ENCODE measurements at places on chromosomes 11 and 22.

DNA sequence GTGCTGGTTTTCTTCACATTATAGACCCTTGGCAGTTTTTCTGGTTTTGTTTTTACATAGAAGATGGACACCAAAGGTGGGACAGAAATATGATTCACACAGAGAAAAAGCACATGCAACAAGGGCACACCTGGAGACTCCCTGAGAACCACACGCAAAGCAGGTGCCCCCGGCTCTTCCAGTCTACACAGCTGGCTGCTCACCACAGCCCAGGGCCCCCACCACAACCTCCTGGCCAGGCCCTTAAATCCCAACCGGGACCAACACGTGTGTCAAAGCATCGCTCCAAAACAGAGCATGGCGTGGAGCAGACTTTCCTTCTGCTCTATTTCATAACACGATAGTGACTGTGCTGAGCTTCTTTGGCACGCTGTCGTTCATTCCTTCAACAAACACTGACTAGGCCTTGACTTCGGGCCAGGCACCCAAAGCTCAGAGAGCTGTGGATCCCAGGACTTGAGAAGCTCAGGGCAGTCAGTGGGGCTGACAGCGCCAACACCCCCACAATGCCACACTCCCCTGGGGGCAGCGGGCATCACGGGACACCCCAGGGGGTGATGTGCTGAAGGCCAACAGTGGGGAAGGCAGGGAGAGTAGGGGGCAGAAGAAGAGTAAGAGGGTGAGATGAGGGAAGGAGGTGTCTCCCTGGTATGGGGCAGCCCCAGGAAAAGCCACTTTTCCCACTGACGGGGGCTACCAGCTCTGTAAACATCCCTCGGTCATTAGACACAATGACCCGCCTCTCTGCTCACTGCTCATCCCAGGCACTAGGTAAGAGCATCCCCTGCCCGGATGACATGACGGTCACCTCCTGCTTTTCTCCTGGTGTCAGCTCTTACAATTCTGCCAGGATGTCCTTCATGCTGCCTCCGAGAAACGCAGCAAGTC, 26.0 kb downstream of the CELSR1 start:
- no peak for DNase-seq

GRCh38 chr11:128502726-128503125, 84.6 kb downstream of the ETS1 start:
- DNase-seq = no peak

- no peak for DNase-seq
Observed at GRCh38 chr11:117657794-117658193, 139.2 kb downstream of the DSCAML1 start.

DNA sequence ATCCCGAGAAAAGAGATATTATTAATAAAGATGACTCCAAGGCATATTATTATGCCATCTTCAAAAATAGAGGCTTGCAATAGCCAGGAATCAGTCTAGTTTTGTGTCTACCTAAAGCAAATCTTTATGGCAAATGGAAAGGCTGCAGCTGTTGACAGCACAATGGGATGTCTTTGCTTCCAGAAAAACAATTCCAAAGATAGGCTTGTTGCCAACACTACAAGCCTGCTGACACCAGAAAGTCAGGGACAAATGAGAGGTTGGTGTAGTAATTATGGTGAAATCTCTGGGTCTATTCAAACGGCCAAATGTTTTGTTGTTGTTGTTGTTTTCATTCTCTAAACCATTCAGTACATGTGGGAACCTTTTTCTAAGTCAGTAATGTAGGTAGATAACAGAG, 101.8 kb downstream of the LUZP2 start:
- no peak for DNase-seq

- DNase-seq = no peak
Observed at GRCh38 chr11:60064111-60064510, 7.6 kb downstream of the MS4A3 start.

DNA sequence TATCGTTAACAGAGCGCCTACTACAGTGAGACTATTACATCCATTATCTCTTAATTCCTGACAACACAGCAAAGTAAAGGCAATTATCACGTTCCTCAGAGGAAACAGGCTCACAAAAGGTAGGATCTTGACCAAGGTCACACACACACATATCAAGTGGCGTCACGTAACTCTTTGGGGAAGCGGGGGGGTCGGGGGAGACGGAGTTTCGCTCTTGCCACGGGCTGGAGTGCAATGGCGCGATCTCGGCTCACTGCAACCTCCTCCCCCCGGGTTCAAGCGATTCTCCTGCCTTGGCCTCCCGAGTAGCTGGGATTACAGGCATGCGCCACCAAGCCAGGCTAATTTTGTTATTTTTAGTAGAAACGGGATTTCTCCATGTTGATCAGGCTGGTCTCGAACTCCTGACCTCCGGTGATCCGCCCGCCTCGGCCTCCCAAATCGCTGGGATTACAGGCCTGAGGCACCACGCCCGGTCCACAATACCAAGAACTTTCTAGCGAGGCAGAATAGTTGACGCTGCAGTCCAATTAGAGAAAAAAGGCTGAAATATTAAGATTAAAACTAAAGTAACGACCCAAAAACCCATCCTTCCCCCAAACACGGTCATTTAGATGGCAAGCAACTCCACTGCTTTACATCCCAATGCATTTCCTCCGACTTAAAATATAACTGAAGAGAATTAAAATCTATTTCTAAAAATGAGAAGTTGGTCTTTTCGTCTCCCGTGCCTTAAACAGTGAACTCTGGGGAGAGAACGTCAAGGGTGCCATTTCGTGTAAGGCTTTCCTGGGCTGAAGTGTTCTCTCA, 1.2 kb downstream of the DDX17 start:
- DNase-seq = peak; percentile 60

DNA sequence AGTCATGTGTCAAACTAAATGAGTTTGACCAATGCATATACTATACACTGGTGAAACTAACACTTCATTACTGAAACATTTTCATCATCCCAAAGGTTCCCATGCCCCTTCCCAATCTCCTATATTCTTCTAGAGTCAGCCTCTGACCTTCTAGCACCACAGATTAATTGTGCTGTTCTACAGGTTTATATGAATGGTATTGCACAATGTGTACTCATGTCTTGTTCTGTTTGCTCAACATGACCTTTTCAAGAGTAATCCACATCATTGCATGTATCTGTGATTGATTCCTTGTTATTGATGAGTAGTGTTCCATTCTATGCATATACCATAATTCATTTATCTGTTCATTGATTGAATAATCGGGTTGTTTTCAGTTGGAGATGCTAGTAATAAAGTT, 7.5 kb upstream of the OR8G1 start:
- DNase-seq = no peak

- DNase-seq = no peak
Observed at GRCh38 chr11:112179601-112180000, 4.3 kb downstream of the BCO2 start.

- DNase-seq = no peak
Observed at GRCh38 chr11:628056-628455, 1.1 kb upstream of the SCT start.

GRCh38 chr22:27801202-27801615, 347 bp downstream of the MN1 start:
- DNase-seq = peak; percentile 16

- DNase-seq = no peak
Observed at GRCh38 chr11:32154275-32154674, 63.4 kb downstream of the RCN1 start.

DNA sequence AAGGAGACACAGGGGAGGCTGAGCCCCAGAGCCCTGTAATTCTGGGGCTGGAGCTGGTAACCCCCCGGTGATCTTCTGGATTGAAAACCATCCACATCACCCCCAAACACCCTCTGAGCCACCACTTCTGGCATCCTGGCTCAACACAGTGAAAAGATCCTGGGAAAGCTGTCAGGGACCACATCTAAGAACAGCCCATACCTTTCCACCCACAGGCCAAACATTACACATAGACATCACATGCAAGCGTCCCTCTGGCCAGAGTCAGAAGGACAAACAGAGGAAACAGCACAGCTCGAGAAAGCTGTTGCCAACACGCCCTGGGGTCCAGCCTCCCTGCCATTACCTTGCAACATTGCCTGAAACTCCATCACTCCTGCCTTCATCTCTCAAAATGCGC, 469.5 kb downstream of the SOX6 start:
- DNase-seq = no peak

DNA sequence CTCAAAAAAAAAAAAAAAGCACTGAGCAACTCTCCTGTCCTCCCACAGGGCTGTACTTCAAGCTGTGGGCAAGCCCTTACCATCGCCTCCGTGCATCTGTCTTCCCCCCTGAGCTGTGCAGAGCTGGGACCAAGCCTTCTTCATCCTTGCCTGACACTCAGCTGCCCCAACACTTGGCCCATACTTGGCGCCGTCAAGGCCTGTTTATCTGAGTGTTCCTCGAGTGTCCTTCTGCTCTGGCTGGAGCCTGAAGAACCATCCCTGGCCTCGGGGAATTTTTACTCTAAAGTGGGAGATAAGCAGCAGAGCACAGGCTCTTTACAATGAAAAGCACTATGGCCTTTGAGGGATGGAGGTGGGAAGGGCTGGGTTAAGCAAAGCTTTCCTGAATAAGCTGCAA, 1.6 kb upstream of the TIRAP start:
- DNase-seq = no peak

GRCh38 chr11:117673602-117674001, 123.4 kb downstream of the DSCAML1 start:
- no peak for DNase-seq

DNA sequence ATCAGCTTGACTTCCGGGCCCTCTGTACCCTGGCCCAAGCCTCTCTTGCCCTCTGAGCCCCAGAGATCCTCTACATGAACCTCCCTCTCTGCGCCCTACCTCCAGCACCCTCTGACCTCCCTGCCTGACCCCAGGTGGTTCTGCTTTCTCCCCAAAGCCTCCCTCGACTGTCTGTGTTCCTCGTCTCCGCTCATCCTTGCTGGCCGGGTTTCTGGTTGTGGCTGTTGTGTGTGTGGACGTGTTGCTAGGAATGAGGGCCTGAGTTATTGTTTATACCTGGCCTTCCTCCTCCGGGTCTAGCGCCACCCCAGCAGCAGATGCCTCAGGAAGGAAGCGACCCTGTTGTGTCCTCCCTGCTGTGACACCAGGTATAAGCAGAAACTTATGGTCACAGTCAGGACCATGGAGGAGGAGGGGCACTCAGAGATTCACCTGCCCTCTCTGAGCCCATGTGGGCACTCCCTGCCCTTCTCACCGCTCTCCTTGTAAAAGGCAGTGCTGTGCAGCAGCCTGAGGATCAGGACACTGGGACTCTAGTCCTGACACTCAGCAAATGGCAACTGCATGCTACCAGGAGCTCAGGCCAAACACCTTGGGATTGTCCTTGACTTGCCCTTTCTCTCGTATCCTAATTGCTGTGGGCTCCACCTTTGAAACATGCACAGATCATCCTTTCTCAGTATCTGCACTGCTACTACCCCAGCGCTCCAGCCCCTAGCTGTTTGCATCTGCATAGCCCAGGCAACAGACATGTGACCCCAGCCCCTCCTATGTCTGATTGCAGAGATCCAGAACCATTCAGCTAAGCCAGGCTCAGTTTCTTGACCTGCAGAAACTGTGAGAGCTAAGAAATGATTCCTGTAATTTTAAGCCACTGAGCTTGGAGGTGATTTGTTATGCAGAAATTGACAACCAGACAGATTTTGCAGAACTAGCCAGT, 140.1 kb downstream of the ST3GAL4 start:
- no peak for DNase-seq

DNA sequence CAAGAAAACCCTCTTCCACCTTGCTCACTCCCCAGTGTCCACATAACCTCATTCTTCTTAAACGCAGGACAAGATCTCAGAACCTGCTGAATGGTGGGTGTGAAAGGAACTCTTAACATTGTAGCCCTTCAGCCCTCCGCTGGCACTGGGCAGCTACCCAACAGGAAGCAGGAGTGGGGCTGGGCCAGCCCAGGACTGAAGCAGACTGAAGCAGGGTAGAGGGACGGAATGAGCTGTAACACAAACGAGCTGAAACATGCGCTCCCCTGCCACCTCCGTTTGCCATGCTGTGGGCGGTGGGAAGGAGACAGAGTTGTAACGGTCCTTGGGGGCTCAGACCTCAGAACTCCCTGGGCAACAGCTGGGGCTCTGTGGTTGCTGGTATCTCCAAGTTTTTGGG, 23.6 kb downstream of the NPAT start:
- DNase-seq = no peak

GRCh38 chr22:32636884-32637283, 162.3 kb downstream of the FBXO7 start:
- no peak for DNase-seq

DNA sequence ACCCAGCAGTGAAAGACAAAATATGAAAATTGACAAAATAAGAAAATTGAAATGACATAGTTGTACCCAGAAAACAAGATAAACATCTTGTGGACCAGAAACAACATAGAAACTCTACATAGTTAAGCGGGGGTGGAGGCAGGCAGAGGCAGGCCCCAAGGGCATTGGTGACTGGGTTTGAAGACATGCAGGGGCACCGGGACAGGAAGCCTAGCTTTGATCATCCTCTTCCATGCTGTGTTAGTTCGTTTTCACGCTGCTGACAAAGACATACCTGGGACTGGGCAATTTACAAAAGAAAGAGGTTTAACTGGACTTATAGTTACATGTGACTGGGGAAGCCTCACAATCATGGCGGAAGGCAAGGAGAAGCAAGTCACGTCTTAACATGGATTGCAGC, 33.5 kb upstream of the CRTAM start:
- DNase-seq = no peak

GRCh38 chr22:23305321-23305910, 125.1 kb downstream of the BCR start:
- DNase-seq = no peak

GRCh38 chr22:31346733-31347250, 646 bp upstream of the PATZ1 start:
- DNase-seq = no peak

- DNase-seq = no peak
Observed at GRCh38 chr22:29117799-29118477, 45.1 kb downstream of the KREMEN1 start.

- DNase-seq = no peak
Observed at GRCh38 chr11:36233204-36233603, 56.0 kb downstream of the COMMD9 start.

- no peak for DNase-seq
Observed at GRCh38 chr22:38248280-38248679, 24.5 kb downstream of the TMEM184B start.

DNA sequence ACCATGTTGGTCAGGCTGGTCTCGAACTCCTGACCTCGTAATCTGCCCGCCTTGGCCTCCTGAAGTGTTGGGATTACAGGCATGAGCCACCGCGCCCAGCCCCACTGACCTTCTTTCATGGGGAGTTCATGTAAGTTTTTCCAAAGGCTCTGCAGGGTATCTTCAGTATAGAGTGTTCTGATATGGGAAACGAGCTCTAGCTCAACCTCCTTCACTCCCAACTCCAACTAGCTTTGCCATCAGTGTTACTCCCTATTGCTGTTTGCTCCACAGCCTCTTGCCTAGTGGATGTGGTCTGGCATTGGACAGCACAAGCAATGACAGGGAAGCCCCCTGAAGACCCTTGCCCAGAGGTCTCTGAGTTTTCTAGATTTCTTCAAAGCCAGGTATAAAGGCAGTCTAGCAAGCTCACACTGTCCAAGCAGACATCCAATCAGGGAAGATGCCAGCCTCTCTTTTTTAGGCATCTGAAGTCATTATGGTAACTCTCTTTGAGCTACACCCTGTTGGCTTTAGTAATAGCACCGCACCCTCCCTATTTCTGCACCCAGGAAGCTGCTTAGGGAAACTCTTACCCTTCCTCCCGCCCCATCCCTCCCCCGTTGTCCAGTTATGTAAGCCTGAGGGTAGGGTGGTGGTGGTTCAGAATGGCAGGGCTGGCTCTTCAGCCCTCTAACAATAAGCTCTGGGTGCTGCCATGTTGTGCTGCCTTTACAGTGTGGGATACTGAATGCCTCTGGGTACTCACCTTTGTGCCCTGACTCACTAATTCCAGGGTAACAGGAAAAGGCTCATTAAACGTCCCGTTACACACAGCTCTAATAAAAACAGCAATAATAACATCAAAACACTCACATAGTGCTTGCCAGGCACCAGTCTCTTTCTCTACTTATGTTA, 41.4 kb upstream of the CLDN5 start:
- DNase-seq = no peak

Measured in CD4-positive, alpha-beta T cell treated with Interleukin-2 at 100 ng/mL for 4 hours (primary cell).